ENCODE measurements at places on chromosomes 7 and 10. TPM values are rescaled to one million over a fixed set of nuclear protein-coding genes. Genes with fewer than 3 reads are reported as not detected.

The GPER1 gene
- 5.5 TPM for total RNA-seq

The VPS37D gene
- 2.0 TPM for total RNA-seq

The STRIP2 gene
- 0.33 TPM for total RNA-seq

DNA sequence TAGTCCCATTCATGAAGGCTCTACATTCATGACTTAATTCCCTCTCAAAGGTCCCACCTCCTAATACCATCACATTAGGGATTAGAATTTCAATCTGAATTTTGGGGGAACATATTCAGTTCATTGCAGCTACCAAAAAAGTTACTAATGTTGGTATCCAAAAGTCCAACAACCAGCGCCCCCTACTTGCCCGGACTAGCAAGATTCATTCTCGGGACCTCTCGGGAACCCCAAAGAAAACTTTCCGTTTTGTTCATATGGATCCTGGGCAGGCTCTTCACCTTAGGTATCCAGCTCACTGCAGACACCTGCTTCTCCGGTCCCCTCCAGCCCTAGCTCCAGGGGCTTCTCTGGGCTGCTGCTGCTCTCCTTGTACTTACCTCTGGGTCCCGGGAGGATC, 8.9 kb upstream of the GRK5 start:
- peak; percentile 34 for DNase-seq

DNA sequence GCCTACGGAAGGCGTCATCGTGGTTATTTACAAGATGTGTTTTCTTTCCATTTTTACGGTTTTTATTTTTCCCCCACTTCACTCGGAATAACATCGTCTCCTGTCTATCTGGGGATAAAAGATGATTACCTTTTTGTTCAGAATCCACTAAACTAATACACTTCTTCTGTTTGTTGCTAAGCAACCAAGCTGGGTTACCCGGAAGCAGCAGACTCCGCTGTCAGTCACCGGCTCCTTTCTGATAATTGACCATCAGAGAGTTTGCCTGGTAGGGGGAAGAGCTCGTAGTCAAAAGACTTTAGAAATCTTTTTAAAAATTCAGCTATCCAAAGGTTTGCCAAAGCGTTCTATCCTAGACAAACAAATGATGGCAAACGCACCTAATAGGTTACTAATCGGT, 75.0 kb upstream of the SFMBT2 start:
- no peak for DNase-seq

DNA sequence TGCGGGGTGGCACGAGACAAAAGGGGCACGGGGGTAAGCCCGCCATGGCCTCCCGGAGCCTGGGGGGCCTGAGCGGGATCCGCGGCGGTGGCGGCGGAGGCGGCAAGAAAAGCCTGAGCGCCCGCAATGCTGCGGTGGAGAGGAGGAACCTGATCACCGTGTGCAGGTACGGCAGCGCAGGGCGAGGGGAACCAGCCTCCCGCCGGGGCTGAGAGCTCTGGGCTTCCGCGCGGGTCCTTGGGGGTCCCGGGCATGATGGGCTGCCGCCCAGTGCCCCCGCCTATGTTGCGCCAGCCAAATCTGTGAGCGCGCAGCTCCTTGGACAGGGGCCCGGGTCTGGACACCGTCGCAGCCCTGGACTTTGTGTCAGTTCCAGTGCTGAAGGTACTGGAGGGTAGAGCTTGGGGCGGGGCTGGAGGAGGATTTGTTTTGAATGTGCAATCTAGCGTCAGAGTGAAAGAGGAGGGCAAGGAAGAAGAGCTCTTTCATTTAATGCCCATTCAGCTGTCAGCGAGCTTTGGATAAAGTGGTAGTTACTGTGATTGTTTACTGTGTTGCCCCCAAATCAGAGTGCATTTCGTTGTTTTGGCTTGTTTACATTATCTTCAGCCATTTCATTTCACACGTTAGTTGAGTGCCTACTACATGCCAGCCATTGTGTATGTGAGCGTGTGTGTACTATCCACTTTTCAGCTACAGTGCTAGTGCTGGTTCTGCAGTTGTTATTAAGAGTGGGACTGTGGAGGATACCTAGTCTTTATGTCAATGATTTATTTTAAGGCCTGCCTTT, 777 bp downstream of the RUNDC3B start:
- no peak for DNase-seq

DNA sequence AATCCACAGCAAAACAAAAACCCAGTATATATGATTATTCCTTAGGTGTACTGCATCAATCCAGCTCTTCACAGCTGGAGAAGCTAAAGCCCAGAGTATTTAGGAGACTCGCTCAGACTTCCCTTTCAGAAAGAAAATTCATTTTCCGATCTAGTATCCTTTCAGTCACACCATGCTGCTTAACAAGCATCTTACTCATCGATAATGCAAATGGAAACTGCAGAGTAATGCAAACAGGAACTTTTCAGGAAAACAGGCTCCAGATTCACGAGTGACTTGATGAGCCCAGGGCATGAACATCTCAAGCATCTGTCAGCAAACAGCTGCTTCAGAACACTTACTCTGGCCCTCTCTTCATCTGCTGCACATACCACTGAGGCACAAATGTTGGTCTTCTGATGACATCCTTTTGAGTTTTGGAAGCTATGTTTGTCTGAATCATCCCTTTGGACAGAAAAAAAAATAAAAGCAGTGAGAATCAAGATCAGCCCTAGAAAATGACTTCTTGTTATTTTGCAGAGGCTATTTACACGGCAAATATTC, 24.9 kb upstream of the ZC3HAV1L start:
- no peak for DNase-seq

- no peak for DNase-seq
Observed at GRCh38 chr7:90586091-90586490, 10.0 kb upstream of the CDK14 start.

- DNase-seq = no peak
Observed at GRCh38 chr7:29469976-29470557, 93.6 kb upstream of the PRR15 start.

DNA sequence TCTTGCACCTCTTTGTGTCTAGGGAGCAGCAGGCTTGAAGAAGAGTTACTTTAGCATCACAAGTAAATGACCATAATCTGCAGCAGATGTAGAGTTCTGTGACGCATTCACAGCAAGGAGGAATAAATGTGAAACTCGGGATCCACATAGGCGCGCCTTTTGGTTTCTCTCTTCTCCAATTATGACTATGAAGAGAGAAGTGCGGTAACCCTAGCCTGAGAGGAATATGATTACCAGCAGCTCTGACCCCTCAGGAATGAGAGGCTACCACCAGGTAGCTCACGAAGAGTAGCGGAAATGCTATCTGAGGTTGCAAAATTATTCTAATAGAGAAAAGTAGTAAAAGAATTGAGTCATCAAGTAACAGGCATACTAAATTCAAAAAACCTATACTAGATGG, 25.2 kb upstream of the DMTF1 start:
- DNase-seq = no peak

The GPR141 gene
- 0.71 TPM for total RNA-seq

GRCh38 chr10:30125496-30125895, 66.1 kb upstream of the JCAD start:
- DNase-seq = no peak

DNA sequence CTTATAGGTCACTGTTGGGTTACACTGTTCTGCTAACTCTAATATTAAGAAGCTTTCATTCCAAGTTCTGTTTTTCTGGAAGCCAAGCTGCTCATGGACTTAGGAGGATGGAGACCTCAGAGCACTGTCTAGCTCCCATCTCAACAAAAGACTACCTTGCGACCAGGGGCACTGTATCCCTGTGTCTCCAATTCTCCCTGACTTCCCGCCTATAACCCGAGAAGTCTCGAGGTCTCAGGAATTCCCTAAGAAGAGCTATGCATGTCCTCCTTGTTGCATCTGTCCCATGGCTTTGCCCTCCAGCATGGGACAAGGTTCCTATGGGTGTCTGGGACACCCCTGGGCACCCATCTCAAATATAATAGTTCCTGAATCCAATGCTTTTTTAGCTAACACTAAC, 31.2 kb downstream of the BTBD16 start:
- DNase-seq = no peak

GRCh38 chr10:79488870-79489269, 23.5 kb upstream of the EIF5AL1 start:
- peak; percentile 10 for DNase-seq

DNA sequence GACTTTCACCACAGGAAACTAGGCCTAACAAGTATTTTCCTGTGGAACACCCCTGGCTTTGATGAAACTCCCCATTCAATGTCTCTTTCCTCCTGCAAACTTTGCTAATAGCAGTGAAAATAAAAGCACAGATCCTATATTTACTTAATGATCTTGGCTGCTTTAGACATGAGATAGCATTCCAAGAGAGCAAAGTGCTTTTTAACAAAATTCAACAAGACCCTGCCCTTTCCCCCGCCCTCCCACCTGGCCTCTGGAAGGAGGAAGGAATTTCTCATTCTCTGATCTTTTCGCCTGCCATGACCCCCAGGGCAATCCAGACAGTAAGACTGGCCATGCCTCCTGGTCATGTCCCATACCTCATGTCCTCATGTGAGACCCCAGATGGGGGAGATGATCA, 185.7 kb downstream of the KCNMA1 start:
- DNase-seq = no peak

- DNase-seq = no peak
Observed at GRCh38 chr7:28126410-28127041, 54.1 kb downstream of the JAZF1 start.

GRCh38 chr10:16606421-16606820, 84.7 kb upstream of the C1QL3 start:
- DNase-seq = no peak

The LAMB1 gene
- 176 TPM for total RNA-seq

The COL1A2 gene
- total RNA-seq = 780 TPM

GRCh38 chr10:61923210-61923949, 21.9 kb downstream of the ARID5B start:
- DNase-seq = no peak

GRCh38 chr7:31036924-31037323, 15.2 kb upstream of the ADCYAP1R1 start:
- no peak for DNase-seq

The FAM107B gene
- 23.2 TPM for total RNA-seq

- DNase-seq = no peak
Observed at GRCh38 chr10:113879691-113880090, 25.2 kb downstream of the NHLRC2 start.

DNA sequence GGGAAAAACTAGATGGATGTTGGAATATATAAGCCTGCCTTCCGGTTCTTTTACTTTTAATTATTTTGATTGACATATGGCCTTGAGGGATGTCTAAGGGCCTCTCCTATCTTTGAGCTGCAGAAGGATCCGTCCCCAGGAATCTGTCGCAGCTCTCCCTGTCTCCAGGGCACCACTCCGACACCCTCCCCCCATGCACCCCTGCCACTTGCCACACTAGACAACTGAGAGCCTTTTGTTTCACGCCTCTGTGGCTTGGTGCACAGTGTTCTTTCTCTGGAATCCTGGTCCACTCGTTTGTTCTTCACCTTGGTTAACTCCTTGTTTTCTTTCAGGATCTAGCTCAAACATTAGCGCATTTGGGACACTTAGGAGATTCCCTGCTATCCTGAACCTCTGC, 124.1 kb upstream of the EFCAB10 start:
- no peak for DNase-seq

The TUBAL3 gene
- total RNA-seq = not detected

The LSM5 gene
- total RNA-seq = 38.7 TPM

DNA sequence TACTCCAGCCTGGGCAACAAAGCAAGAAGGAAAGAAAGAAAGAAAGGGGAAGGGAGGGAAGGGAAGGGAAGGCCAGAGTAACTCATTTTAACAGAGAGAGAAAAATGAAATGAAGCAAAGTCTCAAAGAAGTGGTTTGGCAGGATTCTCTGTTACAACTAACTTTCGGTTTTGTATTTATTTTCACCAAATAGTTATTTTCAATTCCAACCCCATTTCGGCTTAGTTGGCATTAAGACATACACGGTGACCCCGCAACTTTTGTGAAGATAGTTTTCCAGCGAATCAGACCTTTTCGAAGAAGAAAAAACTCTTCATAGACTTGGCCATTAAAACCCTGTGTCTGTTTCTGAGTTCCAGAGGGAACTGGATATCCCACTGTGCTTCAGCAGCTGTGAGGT, 45.2 kb upstream of the LYZL2 start:
- no peak for DNase-seq

GRCh38 chr10:101225846-101226421, 3.3 kb downstream of the LBX1 start:
- no peak for DNase-seq

GRCh38 chr7:98722402-98722801, 105.3 kb downstream of the NPTX2 start:
- no peak for DNase-seq

DNA sequence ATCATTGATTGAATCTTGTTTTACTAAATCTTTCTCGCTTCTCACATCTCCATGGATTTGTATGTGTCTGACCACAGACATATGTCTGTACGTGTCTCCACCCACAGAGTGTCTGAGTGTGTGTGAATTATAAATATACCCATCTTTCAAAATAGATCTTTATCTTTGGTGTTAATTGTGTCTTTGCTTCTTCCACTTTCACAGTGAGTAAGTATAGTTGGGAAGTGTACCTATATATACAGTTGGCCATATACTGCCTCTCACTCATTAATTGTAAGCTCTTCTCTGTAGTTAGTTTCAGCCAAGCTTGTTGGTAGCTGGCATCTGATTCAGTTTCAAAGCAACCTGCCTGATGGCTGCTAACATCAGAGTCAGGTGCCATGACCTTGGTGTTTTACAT, 18.4 kb downstream of the EEPD1 start:
- no peak for DNase-seq

GRCh38 chr10:6123532-6123931, 34.7 kb downstream of the RBM17 start:
- DNase-seq = no peak

The BAIAP2L1 gene
- total RNA-seq = 1.5 TPM

DNA sequence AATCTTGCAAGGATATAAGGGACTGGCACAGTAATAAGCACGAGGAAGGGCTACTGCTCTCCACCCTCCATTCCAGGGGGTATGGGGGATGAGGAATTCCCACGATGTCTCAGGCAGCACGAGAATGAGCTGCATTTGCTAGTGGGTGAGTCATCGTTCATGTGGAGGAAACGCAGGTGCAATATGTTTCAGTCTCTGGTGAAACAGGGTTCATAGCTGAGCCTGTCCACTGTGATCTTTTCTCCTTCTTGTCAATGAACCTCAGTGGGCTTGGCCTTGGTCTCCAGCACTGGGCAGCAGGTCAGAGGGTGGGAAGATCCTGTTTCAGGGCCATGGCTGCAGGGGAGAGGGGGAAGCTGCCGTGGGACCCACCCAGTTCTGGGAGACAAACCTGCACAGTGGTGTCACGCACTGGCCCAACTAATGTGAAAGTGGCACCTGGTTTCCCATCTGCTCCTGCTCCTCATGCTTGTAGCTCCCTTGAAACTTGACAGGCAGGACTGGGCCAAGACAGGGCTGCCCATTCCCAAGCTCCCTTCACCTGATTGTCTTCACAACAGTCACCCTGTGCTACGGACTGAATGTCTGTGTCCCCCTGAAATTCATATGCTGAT, 181.9 kb downstream of the USP6NL start:
- DNase-seq = no peak

The LBX1 gene
- total RNA-seq = not detected

DNA sequence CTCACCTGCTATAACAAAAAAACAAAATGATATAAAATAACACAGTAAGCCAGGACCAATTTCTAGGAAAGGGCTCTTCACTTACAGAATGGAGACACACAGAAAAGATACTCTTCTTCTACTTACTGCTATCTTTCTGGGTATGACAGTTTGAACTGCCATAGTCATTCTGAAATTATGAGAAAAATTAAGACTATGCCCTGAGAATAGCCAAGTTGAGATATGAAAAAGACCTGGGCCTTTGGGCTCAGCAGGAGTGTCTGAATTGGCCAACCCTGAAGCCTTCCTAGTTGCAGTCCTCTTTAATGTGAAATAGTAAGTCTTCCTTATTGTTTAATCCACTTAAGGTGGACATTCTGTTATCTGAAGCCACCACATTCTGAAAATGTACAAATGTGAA, 519.5 kb downstream of the GRID1 start:
- DNase-seq = no peak

The ST8SIA6 gene
- 3.1 TPM for total RNA-seq

Data from posterior vena cava (tissue), 2 donors.